ENCODE measurements at places on chromosomes 16 and 17.

- no peak for DNase-seq
Measured at GRCh38 chr16:918068-918467, 52.7 kb downstream of the LMF1 start.

DNA sequence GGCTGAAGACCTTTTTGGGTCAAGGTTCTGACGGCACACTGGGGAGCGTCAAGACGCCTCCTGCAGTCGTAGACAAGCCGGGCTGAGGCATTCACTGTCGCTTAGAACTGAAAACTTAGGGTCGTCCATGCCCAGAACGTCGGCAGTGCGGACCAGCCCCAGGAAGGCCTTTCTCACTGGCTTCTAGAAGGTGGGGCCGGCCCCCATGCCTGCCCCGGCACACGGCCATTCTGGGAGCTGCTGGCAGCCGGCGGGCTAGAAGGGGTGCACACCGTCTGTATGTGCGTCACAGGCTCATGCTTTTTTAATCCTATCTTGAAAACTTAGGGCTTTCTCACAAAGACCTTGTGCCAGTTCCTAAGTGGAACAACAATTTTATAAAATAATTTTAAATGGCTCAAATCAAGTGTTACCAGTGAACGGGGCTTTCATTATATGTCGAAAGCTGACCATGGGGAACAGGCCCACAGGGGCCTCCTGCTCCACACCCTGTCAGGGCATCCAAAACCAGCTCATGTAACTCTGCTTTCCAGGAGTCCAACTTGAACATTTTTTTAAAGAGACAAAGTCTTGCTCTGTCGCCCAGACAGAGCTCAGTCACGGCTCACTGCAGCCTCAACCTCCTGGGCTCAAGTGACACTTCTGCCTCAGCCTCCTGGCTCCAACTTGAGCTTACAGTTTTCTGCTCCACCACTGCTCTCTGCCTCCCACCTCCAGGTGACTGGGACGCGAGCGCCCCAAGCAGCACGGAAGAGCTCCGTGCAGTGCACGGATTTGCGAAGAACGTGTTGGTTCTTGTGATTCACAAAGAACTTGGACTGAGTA lies 111.2 kb downstream of the ANKRD11 start:
- DNase-seq: no peak

DNA sequence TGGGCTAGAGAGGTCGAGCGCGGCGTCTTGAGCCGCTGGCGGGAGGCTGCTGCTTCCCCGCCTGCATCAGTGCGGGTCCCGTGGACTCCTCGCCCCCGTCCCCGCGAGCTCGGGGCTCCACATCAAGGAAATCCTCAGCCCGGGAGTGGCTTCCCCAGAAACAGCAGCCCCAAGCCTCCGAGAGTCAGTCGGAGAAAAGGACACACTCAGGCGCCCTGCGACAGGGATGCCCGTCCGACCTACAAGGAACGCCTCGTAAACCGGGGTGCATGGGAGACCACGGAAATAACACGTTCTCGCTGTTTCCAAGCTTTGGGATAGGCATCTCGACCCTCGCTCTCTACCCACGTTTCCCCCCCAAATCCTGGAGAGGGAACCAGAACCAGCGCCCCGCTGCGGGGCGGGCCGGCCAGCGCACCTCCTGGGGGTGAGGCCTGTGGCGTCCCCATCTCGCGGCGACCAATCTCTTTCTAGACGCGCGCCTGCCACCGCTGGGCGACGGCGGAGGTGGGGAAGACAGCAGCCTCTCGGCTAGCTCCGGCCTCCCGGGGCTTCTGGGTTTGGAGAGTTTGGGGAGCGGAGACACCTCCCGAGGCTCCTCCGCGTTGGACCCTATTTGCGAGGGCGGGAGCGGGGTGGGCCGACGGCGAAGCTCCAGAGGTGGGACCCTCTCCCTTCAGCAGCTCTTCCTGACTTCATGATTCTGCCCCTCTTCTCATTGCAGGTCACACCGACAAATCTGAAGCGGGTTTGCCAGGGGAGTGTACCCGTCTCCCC lies 759 bp upstream of the TP53I13 start:
- peak; percentile 76 for DNase-seq

GRCh38 chr17:78081551-78081950 lies 47.0 kb downstream of the TMC6 start:
- no peak for DNase-seq

GRCh38 chr16:58732545-58733247 lies 1.4 kb downstream of the GOT2 start:
- peak; percentile 12 for DNase-seq
